Placental pericyte (primary cell): ENCODE measurements at places on chromosomes 16 and 17. TPM values are rescaled to one million over a fixed set of nuclear protein-coding genes. Genes with fewer than 3 reads are reported as not detected.

The TIMP2 gene
- 131 and 164 TPM in 2 replicates for total RNA-seq

The CDT1 gene
- total RNA-seq = 3.5 and 26.5 TPM in 2 replicates

The TMEM92 gene
- total RNA-seq = not detected in 2 replicates

The CPHXL2 gene
- total RNA-seq = not detected in 2 replicates

The YBX2 gene
- not detected in 2 replicates for total RNA-seq

The HOXB4 gene
- under 0.01 and 0.57 TPM in 2 replicates for total RNA-seq

The KRT33B gene
- total RNA-seq = not detected in 2 replicates

The SBK1 gene
- total RNA-seq = under 0.01 TPM in 1 of 2 replicates, not detected in the other
